ENCODE measurements at places on chromosomes 1 and 21.

DNA sequence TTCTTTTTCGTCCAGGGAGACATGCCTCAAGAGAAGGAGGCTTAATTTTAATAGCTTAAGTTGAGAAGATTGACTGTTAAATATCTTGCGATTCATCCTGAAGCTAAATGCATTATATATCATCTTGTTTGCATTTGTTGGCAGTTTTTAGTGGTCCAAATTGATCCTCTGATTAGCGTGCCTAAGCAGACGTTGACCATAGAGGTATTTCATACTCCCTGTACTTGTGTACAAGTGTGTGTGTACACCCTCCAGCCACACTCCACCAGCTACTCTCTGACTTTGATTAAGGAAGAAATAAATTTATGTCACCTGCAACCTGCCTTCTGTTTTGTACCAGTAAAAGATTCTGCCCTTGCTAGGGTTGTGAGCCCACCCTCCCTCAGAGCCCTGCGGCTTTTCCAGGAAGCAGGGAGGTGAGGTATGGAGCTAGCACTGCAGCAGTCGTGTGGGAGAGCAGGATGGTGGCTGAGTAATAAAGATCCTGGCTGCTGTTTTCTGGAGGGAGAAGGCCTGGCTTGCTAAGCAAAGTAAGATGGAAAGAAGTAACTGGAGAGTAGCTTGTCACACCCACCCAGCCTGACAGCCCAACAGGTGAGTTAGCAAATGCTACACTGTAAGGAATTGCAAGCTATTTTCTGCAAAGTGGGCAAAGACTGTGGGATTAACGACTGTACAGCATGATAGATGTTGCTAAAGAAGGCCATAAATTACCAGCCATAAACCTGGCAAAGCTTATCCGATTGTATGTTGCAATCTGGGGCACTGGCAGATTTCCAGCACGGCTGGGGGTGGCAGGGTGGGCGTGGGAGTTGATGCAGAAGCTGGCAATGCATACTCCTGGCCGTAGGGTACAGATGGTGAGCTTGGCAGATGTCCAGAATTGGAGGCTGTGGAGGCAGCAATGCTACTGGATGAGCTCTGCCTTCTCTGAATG is 170.2 kb downstream of the TNR start:
- no peak for DNase-seq

DNA sequence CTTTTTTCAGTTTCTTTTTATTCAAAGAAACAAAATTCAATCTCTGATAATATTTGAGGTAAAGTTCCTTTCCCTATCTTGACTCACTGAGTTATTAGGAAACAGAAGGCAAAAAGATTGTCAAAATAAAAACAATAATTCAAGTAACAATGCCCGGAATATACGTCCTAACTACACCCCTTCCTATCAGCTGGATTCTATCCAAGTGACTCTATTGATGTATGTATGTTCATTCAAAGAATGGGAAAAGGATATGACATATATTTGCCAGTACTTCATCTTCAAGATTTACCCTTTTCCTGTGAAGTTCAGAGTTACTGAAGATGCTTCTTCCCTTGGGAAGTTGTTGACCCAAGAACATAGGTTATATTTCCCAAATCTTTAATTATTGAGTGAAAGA is 13.7 kb downstream of the SPRTN start:
- DNase-seq, result no peak

- DNase-seq, result peak; percentile 93
Measured at GRCh38 chr1:226034482-226034881, 28.0 kb upstream of the H3-3A start.

GRCh38 chr1:199936441-199936840 is 91.1 kb upstream of the NR5A2 start:
- no peak for DNase-seq

DNA sequence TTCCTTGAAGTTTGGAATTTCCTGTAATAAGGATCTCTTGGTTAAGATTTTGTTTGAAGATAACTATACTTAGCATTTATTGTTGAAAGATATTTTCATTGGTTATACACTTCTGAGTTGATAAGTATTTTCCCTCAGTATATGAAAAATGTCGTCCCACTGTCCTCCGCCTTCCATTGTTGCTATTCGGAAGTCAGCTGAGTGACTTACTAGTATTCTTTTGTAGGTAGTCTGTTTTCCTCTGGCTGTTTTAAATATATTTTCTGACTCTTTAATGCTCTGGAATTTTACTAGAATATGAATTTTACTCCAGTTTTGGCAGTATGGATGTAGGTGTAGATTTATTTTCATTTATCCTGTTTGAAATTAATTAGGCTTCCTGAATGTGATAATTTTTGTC is 498.7 kb upstream of the NFIA start:
- no peak for DNase-seq

GRCh38 chr1:23963617-23964234 is 4.1 kb downstream of the PNRC2 start:
- no peak for DNase-seq

- no peak for DNase-seq
Measured at GRCh38 chr1:37994886-37995566, 5.2 kb upstream of the SF3A3 start.

DNA sequence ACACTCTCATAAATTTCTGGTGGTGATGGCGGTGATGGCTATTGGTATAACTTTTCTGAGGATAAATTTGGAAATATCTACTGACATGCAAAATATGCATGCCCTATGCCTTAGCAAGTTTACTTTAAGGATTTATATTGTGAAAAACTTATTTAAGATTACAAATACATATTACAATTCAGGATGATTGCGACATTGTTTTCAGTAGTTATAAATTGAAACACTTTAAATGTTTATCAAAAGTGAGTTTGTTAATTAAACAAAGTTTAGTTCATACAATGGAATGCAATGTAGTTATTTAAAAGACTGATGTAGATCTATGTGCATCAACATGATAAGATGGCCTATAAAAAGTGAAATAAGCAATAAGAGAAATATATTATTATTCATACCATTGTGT is 331.3 kb upstream of the NR5A2 start:
- no peak for DNase-seq

- DNase-seq, result no peak
Measured at GRCh38 chr1:157310401-157310800, 172.2 kb upstream of the ETV3 start.

GRCh38 chr1:10514490-10515235 is 39.9 kb downstream of the PEX14 start:
- DNase-seq, result no peak

- no peak for DNase-seq
Measured at GRCh38 chr1:11417162-11417561, 61.8 kb upstream of the DISP3 start.

All from Right ventricle myocardium superior (tissue), 1 donor.